Fibroblast of the aortic adventitia (primary cell): ENCODE measurements at places on chromosomes 6 and 20.

- peak; percentile 89 for DNase-seq
These were observed 166.6 kb upstream of the MARCKS start for GRCh38 chr6:113690281-113691259.

DNA sequence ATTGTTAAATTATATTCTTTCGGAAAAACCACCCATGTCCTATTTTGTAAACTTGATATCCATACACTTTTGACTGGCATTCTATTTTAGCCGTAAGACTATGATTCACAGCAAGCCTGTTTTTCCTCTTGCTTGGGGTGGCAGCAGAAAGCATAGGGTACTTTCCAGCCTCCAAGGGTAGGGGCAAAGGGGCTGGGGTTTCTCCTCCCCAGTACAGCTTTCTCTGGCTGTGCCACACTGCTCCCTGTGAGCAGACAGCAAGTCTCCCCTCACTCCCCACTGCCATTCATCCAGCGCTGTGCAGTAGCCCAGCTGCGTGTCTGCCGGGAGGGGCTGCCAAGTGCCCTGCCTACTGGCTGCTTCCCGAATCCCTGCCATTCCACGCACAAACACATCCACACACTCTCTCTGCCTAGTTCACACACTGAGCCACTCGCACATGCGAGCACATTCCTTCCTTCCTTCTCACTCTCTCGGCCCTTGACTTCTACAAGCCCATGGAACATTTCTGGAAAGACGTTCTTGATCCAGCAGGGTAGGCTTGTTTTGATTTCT lies 2.1 kb upstream of the ESR1 start:
- peak; percentile 61 for DNase-seq

GRCh38 chr6:30325150-30325872 lies 1.4 kb upstream of the TRIM39 start:
- peak; percentile 15 for DNase-seq

DNA sequence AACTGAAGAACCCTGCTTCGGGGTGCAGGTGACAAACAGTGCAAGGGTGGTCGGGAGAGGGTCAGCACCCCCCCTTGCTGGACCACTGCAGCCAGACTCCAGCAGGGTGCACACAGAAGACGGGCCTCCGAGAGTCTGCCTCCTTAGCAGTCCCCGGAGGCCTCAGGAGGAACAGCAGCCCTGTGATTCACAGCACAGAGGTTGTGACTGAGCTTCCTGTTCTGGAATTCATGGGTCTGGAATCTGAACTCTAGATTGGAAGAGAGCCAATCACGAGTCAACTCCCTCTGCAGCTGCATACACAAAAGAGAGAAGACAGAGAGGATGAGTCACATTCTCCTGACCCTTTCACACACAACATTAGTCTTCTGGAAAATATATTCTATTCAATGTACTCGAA lies 249.0 kb upstream of the OPRM1 start:
- DNase-seq, result peak; percentile 49

DNA sequence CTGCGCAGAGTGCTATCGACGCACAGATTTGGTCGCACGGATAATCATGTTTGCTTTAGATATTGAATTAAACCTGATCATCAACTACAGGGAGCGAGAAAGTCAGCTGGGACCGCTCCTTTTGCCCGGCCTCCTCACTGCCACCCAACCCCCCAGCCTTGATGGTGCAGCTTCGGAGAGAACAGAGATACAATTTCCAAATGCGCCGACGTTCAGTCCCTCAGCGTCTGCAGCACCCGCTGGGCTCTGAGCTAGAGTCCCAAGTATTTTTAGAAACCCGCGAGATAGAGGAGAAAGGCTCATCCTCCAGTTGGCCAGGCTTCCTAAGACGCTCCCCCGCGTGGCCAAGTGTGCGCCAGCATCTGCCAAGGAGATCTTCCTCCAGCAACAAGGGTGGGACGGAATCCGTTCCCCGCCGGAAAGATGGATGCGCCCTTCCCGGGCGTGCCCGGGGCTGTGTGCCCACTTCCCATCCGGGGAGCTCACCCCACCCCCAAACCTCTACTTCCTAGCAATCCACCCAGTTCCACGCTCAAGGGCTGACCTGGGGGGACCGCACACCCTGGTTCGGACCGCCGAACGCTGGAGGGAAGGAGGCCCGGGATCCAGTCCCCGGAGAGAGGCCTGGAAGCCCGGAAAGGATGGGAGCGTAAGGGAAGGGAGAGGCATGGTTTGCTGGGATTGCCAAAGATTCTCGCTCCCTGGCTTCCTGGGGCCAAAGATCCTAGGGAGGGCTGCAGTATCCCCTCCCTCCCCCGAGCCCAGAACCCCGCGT lies 4.1 kb downstream of the NKX2-2 start:
- DNase-seq, result peak; percentile 34

DNA sequence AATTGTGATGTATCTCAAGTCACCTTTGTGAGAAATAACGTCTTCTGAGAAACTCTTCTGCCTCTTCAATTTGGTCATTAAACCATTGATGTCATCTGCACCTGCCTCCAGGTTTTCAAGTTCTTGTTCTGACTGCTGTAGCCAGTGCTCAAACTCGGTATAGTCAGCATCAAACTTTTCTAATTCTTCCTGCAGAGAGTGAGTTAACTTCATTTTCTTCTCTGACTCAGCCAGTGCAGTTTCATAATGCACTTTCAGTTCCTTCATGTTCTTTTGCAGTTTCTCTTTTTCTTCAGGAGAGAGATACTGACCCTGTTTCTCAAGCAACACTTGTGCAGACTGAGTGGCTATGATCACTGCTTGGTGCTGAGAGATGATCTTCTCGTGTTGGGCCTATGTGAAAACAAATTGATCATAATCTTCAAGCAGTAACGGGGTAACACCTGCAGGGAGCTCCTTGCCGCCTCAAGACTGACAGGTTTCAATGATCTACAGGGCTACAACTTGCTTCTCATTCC lies 48.8 kb downstream of the DST start:
- DNase-seq, result peak; percentile 37

DNA sequence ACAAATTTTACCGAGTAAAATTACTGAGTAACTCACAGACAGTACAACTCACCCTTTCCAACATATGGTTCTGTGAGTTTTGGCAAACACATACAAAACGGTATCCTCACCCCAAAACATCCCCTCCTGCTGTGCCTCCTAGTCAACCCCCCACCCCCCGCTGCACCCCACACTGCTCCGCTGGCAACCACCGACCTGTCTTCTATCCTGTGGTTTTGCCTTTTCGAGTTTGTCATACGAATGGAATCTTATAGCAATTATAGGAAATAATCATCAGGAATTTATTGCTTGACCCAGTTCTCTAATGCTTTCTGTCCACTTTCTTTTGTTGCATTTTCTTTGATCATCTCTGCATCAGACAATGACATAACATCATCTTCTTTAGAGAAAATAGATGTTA lies 312.3 kb downstream of the KIF16B start:
- DNase-seq, result no peak
